WTC11 (cell line): ENCODE measurements at places on chromosomes 1 and 21.

GRCh38 chr21:42939582-42940413 is 14.4 kb upstream of the ERVH48-1 start:
- H3K27me3 ChIP-seq: no peaks in the 10 kb centered on the region
- peak overlapping the region; percentile 56 for H3K27ac ChIP-seq
- H3K4me3 ChIP-seq: no peak overlapping the region
- H3K36me3 ChIP-seq: peaks cover 9% of the 10 kb centered on the region

- H3K4me1 ChIP-seq: no peaks in the 10 kb centered on the region
- no peaks in the 10 kb centered on the region for H3K36me3 ChIP-seq
- no peak overlapping the region for H3K4me3 ChIP-seq
Measured at GRCh38 chr1:230545181-230545580, 97.1 kb upstream of the COG2 start.

DNA sequence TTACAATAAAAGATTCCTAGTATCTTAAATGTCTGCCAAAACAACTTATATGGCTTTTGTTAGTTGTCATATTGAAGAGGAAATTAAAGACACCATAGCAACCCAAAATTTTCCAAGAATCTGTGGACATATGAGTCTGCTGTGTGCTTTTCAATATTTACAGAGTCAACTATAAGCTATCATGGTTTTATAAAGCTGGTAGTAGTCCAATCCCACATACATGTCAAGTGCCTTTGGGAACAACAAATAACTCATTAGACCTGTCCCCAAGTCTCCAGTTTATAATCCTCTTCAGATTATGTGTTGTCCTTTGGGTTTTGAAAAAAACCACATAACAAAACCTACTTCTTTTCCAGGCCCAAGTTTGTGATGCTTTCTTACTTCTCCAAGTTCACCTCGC is 293.8 kb upstream of the USP25 start:
- no peaks in the 10 kb centered on the region for H3K27me3 ChIP-seq
- no peak overlapping the region for H3K27ac ChIP-seq
- H3K36me3 ChIP-seq: peaks cover 14% of the 10 kb centered on the region
- no peak overlapping the region for H3K4me3 ChIP-seq

- H3K27ac ChIP-seq: no peak overlapping the region
- peaks cover 5% of the 10 kb centered on the region; the same call in 1 of the 2 replicates for H3K4me1 ChIP-seq
- H3K4me3 ChIP-seq: no peak overlapping the region
- no peaks in the 10 kb centered on the region for H3K36me3 ChIP-seq
- DNase-seq: no peak
- H3K27me3 ChIP-seq: peaks cover 4% of the 10 kb centered on the region; the same call in 1 of the 2 replicates
Measured at GRCh38 chr1:31880957-31881687, 57.0 kb downstream of the PTP4A2 start.

GRCh38 chr1:210883821-210884220 is 250.1 kb downstream of the KCNH1 start:
- H3K4me3 ChIP-seq: no peak overlapping the region
- no peak for DNase-seq
- no peak overlapping the region for H3K27ac ChIP-seq
- no peaks in the 10 kb centered on the region for H3K27me3 ChIP-seq
- no peaks in the 10 kb centered on the region for H3K36me3 ChIP-seq

DNA sequence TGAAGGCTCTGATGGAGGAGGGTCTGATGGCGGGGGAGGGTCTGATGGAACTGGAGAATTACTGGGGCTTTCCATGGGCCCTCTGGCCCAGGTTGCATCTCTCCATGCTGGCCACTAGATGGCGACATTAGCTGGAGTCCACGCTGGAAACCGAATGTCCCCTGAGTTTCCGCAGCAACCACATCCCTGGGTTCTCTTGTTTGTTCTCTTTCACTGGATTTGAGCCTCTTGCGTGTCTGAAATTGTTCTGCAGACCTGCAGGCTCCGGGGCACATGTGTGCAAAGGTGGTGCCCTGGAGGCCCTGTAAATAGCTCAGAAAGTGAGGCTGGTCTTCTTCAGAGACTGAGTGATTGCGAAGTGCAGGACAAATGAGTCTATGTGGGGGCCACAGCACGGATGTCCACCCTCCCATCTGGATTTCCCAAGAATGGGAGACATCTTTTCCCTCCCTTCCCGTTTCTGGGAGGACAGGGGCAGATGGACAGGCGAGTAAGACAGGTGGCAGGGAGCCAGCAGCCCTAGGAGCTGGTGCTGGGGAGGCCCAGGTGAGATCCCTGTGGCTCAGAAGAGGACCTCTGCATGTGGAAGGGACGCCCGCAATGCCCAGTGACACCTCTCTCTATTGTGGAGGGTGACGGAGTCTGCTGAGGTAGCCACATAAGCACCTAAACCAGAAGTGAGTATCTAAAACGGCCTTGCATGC is 73.2 kb upstream of the ABCG1 start:
- H3K4me1 ChIP-seq: no peaks in the 10 kb centered on the region
- H3K27me3 ChIP-seq: no peaks in the 10 kb centered on the region
- no peaks in the 10 kb centered on the region for H3K36me3 ChIP-seq

GRCh38 chr1:109498161-109498801 is 4.4 kb downstream of the CYB561D1 start:
- no peak overlapping the region for H3K27ac ChIP-seq
- H3K27me3 ChIP-seq: no peaks in the 10 kb centered on the region
- H3K4me1 ChIP-seq: peaks cover 35% of the 10 kb centered on the region
- no peak overlapping the region for H3K4me3 ChIP-seq
- H3K36me3 ChIP-seq: no peaks in the 10 kb centered on the region

DNA sequence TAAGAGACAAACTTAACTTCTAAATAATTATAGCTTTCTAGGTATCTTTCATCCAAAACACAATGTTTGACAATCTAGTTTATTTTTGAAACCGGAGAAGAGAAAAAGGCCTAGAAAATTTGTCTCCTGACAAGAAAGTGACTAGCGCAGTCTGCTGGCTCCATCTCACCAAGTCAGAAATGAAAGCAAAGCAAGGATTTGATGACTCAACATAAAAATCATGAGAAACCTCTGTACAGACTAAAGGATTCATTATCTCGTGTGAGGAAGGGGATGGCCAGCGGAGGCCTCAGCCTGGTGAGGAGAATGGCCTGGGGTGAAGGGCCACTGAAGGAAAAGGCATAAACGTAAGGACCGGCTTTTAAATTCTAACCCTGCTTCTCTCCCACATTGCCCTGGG is 20.0 kb upstream of the TSNAX start:
- H3K27me3 ChIP-seq: no peaks in the 10 kb centered on the region
- DNase-seq: no peak
- no peaks in the 10 kb centered on the region for H3K36me3 ChIP-seq

DNA sequence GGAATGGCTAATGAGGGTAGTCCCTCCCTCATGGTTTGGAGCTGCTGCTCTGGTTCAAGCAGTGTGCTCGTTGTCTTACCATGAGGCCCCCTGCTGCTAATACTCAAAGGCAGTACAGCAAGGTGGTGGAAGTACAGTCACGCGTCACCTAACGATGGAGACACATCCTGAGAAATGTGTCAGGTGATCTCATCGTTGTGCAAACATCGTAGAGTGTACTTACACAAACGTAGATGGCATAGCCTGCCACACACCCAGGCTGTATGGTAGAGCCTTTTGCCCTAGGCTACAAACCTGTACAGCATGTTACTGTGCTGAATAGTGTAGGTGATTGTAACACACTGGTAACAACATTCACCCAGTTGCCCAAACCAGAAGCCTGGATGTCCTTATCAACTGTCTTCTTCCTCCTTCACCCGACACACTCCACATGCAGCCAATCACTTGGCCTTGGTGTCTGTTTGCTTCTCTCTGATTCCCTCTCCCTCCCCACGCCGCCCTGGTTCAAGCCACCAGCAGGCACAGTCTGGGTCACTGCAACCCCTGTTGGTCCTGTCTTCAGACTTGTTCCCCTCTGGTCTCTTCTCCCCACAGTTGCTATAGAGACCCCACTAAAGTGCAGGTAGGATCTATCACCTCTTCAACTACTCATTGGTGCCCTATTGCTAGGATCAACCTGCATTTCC is 6.0 kb upstream of the KCNA2 start:
- H3K4me3 ChIP-seq: no peak overlapping the region
- H3K27me3 ChIP-seq: peaks cover 44% of the 10 kb centered on the region
- no peak for DNase-seq
- H3K27ac ChIP-seq: no peak overlapping the region

DNA sequence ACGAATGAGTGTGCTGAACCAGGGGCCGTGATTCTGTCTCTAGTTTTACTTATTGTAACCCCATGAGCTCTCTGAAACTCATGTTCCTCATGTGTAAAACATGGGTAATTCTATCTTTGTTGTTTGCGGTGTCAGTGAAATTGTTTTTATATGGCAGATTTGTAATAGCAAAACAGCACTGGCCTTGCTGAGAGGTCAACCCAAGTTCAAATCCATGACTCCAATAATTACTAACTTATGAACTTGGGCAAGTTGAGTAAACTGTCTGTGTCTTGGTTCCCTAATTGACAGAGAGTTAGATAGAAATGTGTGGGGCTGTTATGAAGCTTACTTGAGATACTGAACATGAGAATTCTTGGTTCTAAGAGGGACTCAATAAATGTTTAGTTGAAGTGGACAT is 17.8 kb downstream of the C1orf116 start:
- no peaks in the 10 kb centered on the region for H3K36me3 ChIP-seq
- H3K4me1 ChIP-seq: no peaks in the 10 kb centered on the region
- no peak overlapping the region for H3K4me3 ChIP-seq
- no peak for DNase-seq
- no peak overlapping the region for H3K27ac ChIP-seq
- peaks cover 18% of the 10 kb centered on the region for H3K27me3 ChIP-seq

- DNase-seq: no peak
- H3K36me3 ChIP-seq: no peaks in the 10 kb centered on the region
- H3K27ac ChIP-seq: no peak overlapping the region
- H3K27me3 ChIP-seq: no peaks in the 10 kb centered on the region
- no peak overlapping the region for H3K4me3 ChIP-seq
Measured at GRCh38 chr1:240562779-240563178, 49.2 kb downstream of the GREM2 start.

DNA sequence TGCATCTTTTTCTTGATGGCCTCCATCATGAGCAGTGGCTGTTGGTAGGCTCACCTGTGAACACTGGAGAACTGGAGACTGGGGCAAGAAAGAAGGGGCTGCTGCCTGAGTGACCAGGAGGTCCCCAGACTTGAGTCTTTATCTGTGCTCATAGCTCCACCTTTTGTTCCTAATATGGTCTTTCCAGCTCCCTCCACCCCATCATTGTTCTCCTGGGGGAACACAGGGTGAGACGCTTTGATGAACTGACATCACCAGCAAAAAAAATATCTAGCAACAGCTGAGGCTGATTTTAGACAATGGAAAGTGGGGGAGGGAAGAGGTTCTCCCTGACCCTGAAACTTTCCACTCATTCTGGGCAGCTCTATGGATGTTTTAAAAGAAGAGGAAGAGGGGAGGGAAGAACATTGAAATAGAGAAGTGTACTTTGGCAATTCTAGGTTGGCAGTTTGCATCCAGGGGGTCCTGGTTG is at the start of gene TPM3:
Gene TPM3 (minus strand): TSS at position 111 of the 472 bp plus-strand sequence. CDS start 82 bp downstream, at position 29.
- H3K4me3 ChIP-seq: no peak within 1 kb of the TSS
- H3K4me1 ChIP-seq: peaks cover 21% of the 10 kb centered on the region
- no peak for DNase-seq
- H3K36me3 ChIP-seq: no peaks in the 10 kb centered on the region

GRCh38 chr1:96927125-96927524 is 205.5 kb downstream of the PTBP2 start:
- no peak overlapping the region for H3K4me3 ChIP-seq
- H3K36me3 ChIP-seq: peaks cover 32% of the 10 kb centered on the region
- no peak for DNase-seq
- H3K4me1 ChIP-seq: peaks cover 3% of the 10 kb centered on the region; the same call in 1 of the 2 replicates
- no peaks in the 10 kb centered on the region for H3K27me3 ChIP-seq
- no peak overlapping the region for H3K27ac ChIP-seq

DNA sequence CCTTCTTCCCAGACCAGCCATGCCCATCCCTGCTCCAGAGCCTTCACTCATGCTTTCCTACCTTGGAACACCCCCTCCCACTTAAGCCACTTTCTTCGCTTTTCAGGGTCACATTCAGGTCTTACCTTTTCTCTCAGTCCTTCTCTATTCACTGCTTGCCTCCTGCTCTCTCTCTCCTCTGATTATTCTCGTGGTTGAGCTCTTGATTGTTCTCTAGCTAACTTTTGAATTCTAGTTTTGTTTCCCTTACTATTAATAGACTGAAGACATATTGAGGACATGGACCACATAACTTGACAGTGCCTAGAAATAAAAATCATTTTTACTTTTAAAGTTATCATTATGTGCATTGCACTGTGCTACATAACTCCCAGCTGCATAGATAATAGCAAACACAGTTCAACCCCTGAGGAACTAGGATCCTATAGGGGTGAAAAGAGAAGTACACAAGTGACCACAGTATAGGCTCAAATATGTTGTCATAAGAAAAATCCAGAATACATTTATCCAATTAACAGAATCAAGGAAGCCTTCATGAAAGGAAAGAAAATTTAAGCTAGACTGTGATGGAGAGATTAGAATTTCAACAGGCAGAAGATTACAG is 21.5 kb downstream of the INSL5 start:
- H3K4me1 ChIP-seq: no peaks in the 10 kb centered on the region
- no peak overlapping the region for H3K4me3 ChIP-seq
- no peak overlapping the region for H3K27ac ChIP-seq
- peaks cover 29% of the 10 kb centered on the region for H3K36me3 ChIP-seq

DNA sequence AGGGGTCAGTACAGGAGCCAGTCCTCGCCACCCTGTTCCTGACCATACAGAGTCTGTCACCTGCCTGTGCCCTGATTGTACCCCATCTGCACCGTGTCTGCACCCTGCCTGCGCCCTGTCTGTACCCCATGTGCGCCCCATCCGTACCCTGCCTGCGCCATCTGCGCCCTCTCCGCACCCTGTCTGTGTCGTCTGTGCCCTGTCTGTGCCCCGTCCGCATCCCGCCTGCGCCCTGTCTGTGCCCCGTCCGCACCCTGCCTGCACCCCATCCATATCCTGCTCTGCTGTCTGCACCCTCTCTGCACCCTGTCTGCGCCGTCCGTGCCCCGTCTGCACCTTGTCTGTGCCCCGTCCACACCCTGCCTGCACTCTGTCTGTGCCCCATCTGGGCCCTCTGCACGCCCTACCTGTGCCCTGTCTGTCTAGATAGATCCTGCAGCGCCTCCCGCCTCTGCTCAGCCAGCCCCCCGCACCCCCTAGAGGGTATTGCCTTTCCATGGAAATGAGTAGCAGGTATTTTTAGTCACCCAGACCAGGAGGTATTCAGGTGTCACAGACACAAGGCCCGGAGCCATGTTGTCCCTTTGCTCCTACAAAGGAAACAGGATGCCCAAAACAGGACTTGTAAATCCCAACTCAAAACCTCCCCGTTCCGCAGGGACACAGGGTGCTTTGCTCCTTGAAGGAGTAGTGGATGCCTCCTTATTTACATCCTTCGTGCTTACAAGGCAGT is 7.7 kb upstream of the NPHP4 start:
- no peaks in the 10 kb centered on the region for H3K36me3 ChIP-seq
- H3K4me3 ChIP-seq: no peak overlapping the region
- no peak overlapping the region for H3K27ac ChIP-seq
- peak; percentile 9 for DNase-seq

- no peaks in the 10 kb centered on the region; the same call in 1 of the 2 replicates for H3K36me3 ChIP-seq
- no peaks in the 10 kb centered on the region for H3K27me3 ChIP-seq
- no peak overlapping the region for H3K4me3 ChIP-seq
- no peak overlapping the region for H3K27ac ChIP-seq
- H3K4me1 ChIP-seq: peaks cover 4% of the 10 kb centered on the region; the same call in 1 of the 2 replicates
Measured at GRCh38 chr1:245589906-245590305, 435.1 kb downstream of the KIF26B start.

- peaks cover 17% of the 10 kb centered on the region for H3K36me3 ChIP-seq
- no peak for DNase-seq
- peak overlapping the region; percentile 67; the same call in 1 of the 2 replicates for H3K4me3 ChIP-seq
Measured at GRCh38 chr1:234601301-234602017, 8.5 kb downstream of the IRF2BP2 start.

- H3K27me3 ChIP-seq: no peaks in the 10 kb centered on the region
- peak within 1 kb of the TSS; percentile 98 for H3K27ac ChIP-seq
- H3K4me3 ChIP-seq: peak within 1 kb of the TSS; percentile 76
- peaks cover 4% of the 10 kb centered on the region for H3K36me3 ChIP-seq
- peaks cover 48% of the 10 kb centered on the region for H3K4me1 ChIP-seq
Measured at GRCh38 chr1:202010180-202011015, at the start of gene ELF3. TSS of gene ELF3 (plus strand) at chr1:202010587. CDS start at chr1:202011137, 550 bp downstream.
